ENCODE measurements at places on chromosomes 1 and 21.

DNA sequence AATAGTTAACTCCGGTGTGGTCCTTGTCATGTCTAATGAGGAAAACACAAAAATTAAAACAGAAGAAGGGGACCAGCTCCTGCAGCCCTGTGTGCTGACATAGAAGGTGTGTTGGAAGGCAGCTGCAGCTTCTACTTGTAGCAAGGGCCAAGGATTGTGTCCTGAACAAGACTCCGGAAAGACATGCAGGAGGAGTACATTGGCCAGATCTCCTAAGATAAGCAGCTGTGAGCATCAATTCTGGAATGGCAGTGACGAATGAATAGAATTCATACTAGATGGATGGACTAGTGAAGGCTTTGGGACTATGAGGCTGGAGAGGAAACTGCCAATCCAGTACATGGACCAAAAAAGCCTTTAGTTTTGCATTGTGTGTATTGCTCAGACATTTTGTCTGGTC is 19.3 kb downstream of the RPS6KA1 start:
- DNase-seq, result no peak

DNA sequence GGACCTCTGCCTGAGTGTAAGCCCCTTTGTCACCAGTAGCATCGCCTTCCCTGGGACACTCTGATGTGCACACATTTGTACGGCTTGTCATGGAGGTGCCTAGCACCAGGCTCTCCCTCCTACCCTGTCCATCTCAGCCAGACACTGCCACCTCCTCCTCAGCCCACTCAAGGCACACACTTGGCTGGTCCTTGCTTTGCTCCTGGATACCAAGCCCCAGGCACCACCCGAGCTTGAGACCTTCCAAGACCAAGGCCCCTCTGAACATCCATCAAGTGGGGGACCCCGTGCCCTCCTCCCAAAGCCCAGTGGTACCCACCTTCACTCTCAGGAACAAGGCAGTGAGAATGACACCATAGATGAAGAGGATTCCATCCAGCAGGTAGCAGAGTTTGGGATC is 78.0 kb downstream of the CD247 start:
- DNase-seq, result no peak

DNA sequence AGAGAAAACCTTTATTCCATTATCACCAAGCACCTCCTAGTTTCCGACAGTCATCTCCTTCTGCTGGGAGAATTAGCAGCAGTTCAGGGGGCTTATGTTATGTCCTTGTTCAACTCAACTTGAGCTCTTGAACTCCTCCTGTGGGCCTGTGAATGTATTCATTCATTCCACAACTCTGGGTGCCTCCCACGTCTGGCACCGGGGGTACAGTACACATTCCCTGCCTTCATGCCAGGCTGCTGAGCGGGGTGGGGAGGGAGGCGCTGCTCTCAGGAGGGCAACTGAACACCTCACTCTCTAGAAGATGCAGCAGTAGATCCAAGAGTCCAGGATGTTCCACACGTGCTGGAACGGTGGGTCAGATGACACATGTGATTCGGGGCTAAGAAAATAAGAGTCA is 4.3 kb upstream of the MX2 start:
- DNase-seq, result no peak

- DNase-seq, result no peak
These were observed 41.7 kb upstream of the ZNF326 start for GRCh38 chr1:89953131-89953626.

DNA sequence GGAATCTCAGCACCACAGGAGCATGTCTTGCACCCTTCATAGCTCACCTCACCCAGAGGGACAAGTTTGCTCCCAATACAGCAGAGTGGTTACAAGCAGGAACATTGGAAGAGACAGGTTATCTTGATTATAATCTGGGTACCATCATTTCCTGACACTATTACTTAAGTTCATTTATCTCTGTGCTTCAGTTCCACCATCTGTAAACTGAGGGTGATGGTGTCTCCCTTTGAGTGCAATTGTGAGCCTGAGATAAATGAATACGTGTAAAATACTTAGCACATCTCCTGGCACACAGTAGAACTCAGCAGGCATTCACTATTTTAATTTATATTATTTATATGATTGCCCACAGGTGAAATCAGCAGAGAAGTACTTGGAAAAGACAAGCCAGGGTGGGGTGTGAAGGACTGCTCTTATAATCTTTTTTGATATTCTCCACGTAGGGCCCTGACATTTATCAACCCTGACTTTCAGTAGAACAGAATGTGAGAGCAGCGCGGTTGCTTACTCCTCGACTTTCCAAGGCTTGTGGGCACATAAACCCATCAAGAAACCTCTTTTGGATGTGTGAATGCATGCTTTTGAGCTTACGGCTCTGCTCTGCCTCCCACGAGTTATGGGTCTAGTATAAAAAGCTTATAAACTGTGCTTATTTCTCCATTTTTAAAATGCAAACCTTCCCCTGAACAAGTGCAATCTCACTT is 34.9 kb downstream of the DUSP10 start:
- DNase-seq, result no peak

- no peak for DNase-seq
These were observed 81.6 kb upstream of the IRF2BP2 start for GRCh38 chr1:234691567-234691966.

DNA sequence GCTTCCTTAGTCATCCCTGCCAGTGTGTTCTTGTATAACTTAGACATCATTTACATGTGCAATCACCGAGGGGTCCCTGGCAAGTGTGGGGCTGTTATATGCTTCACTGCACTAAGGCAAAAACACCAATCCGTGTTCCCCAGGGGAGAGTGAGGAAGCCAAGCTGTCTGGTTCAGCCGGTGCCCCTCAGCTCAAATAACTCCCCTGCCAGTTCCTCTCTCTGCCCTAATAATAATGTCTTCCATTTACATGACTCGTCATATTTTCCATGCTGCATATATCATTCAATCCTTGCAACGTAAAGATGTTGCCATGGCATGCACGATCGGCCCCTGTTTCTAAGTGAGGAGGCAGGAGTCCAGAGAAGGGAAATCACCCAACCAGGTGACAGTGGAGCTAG is 24.4 kb upstream of the NDC1 start:
- DNase-seq, result no peak

DNA sequence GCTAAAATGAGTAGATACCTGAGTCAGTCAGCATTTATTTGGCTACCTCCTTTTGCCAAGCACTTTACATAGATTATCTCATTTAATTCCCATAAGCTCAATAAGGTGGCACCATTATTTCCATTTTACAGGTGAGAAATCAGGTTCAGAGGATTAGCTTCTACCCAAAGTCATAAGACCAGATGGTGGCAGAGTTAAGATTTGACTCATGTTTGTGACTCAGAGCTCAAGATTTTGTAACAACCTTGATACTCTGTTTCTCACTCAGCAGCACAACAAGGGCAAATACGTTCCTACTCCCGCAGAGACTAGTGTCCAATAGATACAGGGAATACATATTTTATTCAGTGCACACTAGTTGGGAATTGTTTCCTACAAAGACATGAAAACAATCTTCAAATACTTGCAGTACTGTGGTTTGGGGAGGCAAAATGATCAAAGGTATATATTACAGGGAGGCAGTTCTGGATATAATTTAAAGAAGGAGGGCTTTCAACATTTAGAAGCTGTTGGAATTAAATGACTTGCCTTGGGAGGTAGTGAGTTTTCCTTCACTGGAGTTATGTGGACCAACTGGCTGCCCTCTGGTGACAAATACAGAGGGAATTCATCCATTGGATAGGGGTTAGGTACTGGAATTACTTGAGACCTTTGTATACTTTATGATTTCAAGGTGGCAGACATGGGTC is 3.6 kb downstream of the LEPR start:
- no peak for DNase-seq

DNA sequence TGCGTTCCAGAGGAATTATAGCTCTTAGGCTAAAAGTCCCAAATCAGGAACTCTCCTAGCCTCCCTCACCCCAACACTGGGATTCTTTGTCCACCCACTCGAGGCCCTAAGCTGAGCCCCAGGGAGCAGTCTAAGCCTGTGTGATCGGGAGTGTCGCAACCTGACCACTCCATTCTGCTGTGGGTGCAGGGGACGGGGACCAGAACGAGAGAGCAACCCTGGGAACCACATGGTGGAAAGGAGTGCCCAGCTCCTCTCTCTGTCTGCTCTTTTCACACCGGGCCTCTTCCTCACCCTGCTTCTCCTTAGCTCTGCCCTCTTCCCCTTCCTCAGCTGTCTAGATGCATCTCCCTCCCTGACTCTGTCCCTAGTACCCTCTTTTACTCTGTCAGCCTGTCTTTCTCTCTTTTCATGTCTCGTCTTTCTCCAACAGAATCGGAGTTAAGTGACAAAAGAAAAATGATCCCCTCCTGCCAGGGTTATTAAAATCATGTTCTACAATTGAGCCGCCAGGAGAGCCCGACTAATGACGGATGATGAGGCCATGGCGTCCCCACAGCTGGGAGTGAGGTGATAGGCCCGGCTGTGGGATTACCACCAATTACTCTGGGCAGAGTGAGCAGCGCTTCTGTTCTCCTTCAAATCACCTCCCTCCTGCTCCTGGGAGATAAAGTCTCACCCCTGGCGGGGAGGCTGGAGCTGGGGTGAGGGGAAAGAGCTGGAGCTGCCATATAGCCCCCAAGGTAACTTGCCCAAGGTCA is 34.5 kb upstream of the CSF3R start:
- DNase-seq, result no peak

GRCh38 chr1:95653618-95654017 is 419.6 kb downstream of the RWDD3 start:
- DNase-seq, result no peak

DNA sequence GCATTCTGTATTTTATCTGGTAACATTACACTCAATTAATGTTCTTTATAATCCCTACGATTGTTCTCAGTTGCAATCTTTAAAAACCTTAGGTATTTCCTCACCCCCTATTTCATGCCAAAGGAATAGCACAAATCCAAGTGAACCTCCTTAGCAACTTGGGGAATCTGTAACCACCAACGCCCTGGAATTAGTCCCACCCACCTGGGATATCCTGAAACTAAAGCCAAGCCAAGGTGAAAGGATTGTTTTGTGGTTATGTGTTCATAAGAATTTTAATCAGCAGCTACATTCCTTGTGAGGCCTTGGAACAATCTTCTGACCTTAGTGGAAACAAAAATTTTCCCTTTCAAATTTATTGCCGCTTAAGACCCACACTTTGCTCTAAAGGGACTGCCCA is 908.7 kb downstream of the TTLL7 start:
- no peak for DNase-seq

DNA sequence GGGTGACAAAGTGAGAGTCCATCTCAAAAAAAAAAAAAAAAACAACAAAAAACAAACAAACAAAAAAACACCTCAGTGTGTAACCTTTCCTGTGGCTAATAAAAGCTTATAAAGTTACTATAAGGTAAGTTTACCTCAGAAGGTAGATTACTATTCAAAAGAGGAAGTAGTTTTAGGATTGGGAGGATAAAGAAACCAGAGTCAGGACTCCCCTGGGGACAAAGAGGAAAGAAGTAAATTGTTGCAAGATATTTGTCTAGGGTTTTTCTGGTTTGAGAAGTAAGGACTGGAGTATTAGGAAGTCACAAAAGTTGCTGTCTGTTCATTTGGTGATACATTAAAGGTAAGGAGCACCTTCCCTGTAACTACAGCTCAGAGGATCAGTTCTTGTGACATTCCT is 23.8 kb upstream of the CENPF start:
- DNase-seq, result no peak
